ENCODE measurements at places on chromosomes 1 and 21.

GRCh38 chr1:220431554-220432239 is 96.2 kb upstream of the MARK1 start:
- no peak for DNase-seq

- DNase-seq = no peak
Observed at GRCh38 chr1:186671136-186671825, 8.9 kb downstream of the PTGS2 start.

- DNase-seq = no peak
Observed at GRCh38 chr1:36905941-36906340, 128.4 kb downstream of the GRIK3 start.

DNA sequence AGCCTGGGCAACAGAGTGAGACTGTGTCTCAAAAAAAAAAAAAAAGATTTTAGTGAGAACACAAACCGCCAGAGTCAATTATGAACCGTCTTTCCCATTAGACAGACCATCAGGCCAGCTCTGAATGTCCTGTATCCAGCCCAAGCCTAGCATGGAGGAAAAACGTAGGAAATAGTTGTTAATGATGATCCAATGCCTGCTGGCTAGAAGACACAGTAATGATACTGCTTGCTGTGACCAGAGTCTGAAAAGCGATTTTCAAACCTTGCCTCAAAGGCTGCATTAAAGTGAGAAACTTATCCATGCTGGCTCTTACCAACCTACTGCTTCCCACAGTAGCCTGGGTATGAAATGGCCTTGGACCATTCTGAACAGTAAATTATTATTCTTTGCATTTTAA is 17.0 kb downstream of the COA7 start:
- no peak for DNase-seq

DNA sequence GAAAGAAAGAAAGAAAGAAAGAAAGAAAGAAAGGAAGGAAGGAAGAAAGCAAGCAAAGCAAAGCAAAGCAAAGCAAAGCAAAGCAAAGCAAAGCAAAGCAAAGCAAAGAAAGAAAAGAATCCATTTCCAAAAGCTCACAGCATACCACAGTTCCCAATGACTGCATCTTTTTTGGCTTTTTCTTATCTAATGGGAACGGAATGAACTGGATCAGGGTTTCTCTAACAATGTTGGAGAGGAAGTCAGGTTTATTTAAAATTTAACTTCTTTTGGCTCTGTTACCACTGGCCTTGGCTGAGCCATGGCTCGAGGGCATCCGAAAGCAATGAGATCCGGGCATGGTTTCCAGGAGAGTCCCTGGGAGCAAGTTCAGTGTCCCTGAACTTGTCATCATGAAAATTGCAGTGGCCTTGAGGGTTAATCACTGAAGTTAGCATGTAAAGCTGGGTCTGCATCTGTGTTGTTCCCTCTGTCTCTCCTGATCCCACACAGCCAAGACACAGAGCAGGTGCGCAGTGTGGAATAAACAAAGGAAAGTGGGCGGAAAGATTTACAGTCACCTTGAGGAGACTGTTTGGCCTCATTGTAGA is 34.6 kb upstream of the CTPS1 start:
- no peak for DNase-seq

DNA sequence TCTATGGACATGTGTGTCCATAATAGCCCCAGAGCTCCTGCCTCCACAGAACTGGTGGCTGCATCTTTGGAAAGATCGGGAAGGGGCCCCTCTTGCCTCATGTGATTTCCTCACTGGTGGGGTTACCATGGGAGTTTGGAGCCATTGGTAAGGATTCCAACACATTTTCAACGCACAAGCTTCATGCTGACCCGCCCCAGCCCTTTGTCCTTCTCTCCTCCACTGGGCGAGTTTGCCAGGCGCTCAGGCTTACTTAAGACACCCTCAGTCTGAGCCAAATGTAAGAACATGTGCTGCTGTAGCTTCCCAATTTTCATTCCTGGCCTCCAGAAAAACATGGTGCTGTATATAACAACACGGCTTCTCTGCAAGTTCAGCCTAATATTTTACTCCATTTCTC is 72.4 kb downstream of the ATP5PO start:
- DNase-seq = no peak

GRCh38 chr1:182107209-182107608 is 45.7 kb upstream of the ZNF648 start:
- DNase-seq = no peak

DNA sequence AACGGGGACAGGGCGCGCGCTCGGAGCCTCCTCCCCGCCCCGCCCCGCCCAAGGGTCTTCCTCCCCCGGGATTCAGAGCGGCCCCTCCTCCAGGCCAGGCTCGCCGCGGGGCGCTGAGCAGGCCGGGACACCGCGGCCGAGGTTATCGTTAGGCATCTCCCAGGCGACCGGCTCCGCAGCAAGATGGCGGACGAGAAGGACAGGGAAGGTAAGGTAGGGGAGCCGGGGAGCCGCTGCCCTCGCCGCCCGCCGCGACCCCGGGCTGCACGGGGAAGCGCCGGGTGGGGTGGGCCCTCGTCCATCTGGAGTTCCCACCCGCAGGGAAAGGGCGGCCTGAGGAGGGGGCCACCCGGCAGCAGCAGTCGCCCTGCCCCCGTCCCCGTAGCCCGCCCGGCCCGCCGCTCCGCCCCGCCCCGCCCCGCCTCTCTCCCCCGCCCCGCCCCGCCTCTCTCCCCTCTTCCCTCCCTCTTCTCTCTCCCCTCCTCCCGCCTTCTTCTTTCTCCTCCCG is 105.9 kb upstream of the HNRNPU start:
- DNase-seq = peak; percentile 72

DNA sequence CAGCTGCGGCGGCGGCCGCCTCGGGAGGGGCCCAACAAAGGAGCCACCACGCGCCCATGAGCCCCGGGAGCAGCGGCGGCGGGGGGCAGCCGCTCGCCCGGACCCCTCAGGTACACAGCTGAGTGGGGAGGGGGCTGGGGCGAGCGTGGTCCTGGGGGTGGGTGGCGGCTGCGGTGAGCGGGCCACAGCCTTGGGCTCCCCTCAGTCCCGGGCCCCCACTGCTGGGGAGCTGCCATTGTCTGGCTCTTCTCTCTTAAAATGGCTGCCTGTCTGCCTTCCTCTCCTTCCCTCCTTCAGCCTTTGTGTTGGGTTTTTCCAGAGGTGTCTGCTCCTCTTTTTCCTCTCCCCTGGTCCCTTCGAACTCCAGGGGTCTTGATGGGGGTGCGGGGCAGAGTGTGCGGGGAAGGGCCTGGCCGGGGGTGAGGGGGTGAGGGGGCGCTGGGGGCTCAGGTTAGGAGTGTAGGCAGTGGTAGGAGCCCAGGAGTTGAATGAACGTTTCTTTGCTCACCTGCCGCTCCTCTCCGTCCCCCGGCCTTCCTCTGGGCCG is 1.7 kb downstream of the ARID1A start:
- no peak for DNase-seq

DNA sequence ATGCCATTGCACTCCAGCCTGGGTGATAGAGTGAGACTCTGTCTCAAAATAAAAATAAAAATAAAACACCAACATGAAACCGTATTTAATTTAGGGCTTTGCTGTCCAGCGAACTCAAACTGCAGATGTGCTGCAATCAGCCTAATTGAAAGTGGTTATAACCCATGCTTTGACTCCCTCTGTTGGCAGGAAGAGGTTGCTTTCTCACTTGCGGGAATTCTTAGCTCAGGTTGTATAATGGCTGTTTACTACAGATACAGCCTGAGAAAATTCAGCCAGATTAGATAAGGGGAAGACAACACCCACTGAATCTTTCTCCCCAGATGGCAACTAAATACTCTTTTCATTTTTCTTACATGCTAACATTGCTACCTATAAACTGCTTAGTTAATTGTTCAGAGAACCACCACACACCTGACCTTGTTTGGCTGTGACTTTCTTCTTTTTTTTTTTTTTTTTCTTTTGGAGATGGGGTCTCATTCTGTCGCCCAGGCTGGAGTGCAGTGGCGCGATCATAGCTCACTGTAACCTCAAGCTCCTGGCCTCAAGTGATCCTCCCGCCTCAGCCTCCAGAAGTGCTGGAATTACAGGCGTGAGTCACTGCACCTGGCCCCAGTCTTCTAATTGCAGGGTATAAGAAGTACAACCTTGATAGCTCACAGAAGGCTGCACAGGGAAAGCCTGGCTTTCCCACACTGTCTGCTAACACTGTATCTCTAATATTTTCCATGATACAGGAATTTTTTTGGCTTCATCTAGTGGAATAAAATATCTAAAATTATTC is 34.6 kb downstream of the DNTTIP2 start:
- peak; percentile 69 for DNase-seq

- no peak for DNase-seq
Observed at GRCh38 chr1:154533952-154534844, 24.3 kb downstream of the UBE2Q1 start.

DNA sequence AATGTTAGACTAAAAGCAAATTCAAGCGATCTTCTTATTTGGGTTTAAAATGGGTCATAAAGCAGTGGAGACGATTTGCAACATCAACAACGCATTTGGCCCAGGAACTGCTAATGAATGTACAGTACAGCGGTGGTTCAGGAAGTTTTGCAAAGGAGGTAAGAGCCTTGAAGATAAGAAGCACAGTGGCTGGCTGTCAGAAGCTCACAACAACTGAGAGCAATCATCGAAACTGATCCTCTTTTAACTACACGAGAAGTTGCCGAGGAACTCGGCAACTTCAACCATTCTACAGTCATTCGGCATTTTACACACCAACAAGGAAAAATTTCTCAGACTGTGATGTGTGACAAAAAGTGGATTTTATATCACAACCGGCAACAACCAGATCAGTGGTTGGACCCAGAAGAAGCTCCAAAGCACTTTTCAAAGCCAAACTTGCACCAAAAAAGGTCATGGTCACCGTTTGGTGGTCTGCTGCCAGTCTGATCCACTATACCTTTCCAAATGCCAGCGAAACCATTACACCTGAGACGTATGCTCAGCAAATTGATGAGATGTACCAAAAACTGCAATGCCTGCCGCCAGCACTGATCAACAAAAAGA is 47.9 kb downstream of the ASH1L start:
- peak; percentile 5 for DNase-seq

DNA sequence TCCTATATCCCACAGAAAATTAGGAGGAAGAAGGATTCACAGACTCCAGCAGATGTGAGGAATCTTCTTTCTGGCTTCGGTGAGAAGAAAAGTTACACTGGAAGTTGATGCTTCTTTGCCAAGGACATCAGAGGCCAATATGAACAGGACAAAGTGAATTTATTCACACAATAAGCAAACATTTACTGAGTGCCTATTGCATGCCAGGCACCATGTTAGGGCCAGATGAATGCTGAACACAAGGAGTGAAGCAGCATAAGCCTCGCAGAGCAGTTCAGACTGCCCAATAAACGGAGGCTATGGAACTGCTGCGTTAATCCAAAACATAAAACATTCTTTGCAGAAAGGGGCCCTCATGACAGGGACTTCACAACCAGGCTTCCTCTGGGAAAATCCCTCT is 114.6 kb downstream of the LMX1A start:
- DNase-seq = no peak

- DNase-seq = no peak
Observed at GRCh38 chr1:156118177-156118868, 3.8 kb downstream of the LMNA start.

- DNase-seq = no peak
Observed at GRCh38 chr1:117609471-117609911, 3.6 kb downstream of the TENT5C start.

DNA sequence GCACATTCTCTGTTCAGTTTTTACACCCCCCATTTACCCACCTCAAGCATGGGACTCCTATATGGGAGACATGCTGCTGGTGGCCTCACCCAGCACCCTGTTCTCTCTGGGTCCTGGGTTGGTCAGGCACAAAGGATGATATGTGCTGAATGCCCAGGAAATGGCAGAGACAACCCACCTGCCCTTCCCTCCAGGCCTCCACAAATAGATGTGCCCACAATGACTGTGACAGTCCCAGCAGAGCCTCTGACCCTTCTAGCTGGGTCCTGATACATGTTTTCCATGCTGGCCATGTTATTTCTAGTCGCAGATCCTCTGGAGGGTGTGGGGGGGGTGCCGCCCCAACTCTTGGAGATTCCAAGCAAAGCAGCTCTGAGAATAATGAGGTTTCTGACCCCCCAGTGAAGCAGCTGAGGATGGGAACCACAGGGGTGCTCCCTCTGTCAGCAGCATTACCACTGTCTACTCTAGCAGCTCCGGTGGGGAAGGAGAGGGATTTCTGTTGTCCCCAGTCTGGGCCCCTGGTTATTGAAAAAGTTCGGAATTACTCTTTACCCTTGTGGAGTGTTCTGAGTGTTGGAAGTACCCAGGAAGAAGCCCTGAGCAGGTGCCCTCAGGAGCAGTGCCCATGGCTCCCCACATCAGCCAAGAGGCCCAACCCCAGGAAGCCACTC is 1.2 kb upstream of the CCDC28B start:
- no peak for DNase-seq

- DNase-seq = no peak
Observed at GRCh38 chr1:207006914-207007313, 25.6 kb downstream of the C1orf116 start.

GRCh38 chr1:205612556-205612955 is 19.3 kb downstream of the ELK4 start:
- no peak for DNase-seq

DNA sequence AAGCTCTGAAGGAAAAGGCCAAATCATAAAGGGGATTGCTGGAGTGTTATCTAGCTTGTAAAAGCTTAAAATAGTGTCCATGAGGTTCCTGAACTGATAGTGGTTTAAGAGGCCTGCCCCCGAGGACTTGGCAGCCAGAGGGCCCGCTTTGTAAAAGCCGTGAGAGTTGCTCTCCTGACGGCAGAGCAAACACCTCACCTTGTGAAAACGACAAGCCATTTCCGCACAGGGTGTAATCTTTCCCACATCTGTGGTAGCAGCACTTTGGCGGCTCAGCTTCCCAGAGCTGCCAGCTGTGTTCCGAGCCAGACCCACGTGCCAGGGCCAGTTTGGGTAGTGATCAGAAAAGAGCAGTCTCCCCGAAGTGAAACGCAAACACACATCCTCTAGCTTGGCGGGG is 37.0 kb downstream of the SERBP1 start:
- DNase-seq = no peak

GRCh38 chr21:41769933-41770332 is 3.1 kb upstream of the RIPK4 start:
- DNase-seq = no peak

DNA sequence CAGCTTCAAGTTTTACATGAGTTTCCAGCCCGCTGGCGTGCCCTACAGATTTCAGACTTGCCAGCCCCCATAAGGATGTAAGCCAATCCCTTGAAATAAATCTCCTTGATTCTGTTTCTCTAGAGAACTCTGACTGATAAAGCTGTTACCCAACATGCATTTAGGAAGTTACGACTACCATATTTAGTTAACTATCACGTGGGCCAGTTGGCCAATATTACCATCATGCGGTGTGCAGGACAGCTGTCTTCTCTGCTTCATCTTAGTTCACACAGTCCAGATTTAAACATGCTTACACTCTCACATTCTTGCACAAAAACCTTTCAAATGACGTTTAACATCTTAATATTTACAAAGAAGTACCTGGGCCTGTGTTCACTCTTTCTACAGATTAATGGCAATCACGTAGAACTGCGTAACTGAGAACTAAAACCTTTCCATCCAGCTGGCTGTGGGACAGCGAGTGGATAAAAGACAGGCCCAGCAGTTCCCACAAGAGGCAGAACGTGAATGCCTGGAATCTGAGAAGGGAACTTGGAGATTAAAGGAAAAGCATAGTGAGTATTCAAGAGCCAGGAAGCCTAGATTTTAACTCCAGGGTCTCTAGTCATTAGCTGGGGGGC is 20.8 kb downstream of the FAM177B start:
- no peak for DNase-seq

- DNase-seq = no peak
Observed at GRCh38 chr1:3058263-3059030, 10.6 kb upstream of the PRDM16 start.

GRCh38 chr1:216005916-216006315 is 417.3 kb downstream of the USH2A start:
- DNase-seq = no peak

- no peak for DNase-seq
Observed at GRCh38 chr1:55504306-55504731, 289.2 kb upstream of the USP24 start.

All from HL-60 (cell line).